ENCODE measurements at places on chromosomes 16 and 17.
A peak's percentile ranks its signal among the peaks of the same experiment; 100 is the strongest.

GRCh38 chr17:1625053-1625452, 3.6 kb downstream of the SLC43A2 start:
- DNase-seq = no peak

DNA sequence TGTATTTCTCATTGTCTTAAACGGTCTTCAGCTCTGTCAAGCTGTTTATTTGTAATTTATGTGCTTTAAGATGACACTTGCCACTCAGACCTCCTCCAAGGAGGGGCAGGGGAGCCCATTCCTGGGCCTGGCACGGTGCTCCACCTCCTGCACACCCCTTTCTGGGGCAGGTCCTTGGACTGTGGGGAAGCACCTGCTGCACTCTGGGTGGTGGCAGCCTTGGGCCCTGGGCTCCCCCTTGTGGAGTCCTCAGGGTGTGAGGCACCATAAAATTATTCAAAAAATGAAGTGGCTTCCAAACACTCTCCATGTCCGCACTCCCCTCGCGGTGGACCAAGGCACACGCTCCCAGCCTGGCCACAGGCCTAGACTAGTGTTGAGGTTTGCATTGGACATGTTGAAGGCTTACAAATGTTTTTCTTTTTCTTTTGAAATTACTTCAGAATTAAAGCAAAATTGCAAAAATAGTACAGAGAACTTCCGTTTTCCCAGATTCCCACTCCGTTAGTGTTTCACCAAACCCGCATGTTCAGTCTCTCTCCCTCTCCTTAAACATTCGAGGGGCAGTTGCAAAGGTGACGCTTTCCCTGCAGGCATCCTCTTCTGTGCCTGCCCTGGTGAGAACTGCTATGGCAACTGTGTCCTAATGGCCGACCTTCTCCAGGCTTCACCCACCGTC, 32.4 kb downstream of the FOXK2 start:
- DNase-seq = peak; percentile 67

DNA sequence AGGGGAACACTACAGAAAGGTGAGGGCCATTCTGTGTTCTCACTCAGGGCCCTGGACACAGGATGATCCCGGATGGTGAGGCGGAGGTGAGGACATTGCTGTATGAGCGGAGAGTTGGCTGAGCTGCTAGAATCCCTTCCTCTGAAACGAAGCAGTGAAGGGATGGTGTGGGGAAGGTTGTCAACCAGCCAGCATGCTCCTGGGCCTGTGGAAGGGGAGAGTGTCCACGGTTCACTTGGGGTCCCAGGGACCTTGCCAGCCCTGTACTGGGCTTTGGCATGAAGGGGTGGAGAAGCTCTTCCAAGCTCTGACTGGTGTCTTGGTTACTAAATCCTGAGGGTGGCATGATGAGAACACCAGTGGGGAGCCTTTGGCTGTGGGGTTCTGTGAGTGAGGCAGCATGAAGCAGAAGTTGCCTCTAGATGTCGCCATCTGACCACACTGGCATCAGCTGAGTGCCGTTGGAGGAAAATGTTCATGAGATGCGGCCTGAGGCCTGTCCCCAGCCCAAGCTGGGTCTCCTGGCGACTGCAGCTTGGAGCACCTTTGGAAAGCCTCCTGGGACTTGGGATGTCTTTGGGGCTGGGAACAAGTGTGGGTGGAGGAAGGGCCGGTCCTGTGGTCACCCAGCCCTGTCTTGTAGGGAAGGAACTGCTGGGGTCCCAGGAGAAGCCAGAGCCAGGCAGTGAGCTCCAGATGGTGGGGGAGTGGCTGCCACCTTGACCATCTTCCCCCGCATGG, 14.8 kb downstream of the PDP2 start:
- peak; percentile 88 for DNase-seq

DNA sequence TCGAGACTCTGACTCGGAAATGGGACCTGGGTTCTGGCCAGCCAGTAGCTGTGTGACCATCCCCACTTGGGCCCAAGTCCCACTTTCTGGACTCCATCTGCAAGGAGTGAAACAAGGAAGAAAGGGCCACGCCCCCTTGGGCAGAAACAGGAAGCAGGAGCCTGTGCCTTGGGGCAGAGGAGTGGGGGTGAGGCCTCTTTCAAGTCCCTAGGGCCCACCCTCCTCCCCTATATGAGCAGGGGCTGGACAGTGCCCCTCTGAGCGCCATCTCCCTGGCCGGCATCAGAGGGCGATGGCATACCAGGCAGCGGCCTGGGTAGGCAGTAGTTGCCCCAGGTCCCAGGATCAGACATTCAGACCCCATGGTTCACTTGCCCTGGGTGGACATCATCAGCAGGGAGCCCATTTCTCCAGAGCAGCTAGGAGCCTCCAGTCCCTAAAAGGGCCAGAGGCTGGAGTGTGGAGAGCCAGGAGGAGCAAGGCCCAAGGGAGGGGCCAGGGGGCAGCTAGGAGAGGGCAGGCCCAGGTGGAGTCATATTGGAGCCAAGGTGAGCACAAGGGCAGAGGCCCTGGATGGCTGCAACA, 7.1 kb downstream of the BCAR1 start:
- peak; percentile 17 for DNase-seq

DNA sequence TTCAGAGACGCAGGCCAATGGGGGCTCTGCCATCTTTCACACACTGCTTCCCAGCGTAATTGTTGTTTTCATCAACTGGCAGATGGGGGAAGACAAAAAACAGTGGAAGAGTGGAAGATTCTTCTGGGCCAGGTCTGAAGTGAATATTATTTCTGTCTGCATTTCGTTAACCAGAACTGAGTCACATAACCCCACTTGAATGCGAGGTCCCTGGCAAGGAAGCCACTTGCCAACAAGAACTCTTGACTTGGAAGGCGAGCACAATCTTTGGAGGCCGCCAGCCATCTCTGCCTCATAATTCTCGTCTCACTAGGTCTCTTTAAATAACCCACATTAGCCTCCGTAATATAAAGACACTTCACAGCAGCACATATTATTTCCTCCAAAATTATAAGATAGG, 75.4 kb downstream of the CYB561 start:
- DNase-seq = no peak

GRCh38 chr17:37274461-37274860, 101.3 kb upstream of the C17orf78 start:
- DNase-seq = no peak

DNA sequence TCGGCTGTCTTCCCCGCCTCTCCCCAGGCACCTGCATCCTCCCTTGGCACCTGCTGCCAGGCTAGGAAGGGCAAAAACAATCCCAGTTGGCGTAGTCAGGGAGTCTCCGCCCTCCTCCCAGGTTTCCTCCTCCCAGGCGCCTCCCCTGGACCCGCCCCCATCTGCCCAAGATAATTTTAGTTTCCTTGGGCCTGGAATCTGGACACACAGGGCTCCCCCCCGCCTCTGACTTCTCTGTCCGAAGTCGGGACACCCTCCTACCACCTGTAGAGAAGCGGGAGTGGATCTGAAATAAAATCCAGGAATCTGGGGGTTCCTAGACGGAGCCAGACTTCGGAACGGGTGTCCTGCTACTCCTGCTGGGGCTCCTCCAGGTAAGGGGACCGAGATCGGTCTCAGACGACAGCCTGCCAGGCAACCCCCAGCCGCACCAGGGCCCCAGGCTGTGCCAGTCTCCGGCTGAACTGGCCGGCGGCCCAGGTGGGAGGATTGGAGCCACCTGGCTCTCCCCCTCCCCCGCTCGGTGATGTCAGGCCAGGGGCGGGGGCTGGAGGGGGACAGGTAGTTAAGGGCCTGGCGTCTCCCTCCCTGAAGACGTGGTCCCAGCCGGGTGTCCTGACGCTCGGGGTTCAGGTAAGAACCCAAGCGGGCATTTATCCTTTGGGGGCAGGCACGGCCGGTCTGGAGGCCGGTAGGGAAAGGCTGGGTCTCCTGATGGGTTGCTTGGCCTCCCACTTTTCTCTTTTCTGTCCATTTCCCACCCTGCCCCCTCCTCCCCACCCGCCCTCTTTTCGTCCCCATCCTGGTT, at the start of gene GRB7:
TSS of gene GRB7 (plus strand) at position 179 of the 808 bp plus-strand sequence. CDS start 4,364 bp downstream, outside the sequence.
- DNase-seq = no peak

DNA sequence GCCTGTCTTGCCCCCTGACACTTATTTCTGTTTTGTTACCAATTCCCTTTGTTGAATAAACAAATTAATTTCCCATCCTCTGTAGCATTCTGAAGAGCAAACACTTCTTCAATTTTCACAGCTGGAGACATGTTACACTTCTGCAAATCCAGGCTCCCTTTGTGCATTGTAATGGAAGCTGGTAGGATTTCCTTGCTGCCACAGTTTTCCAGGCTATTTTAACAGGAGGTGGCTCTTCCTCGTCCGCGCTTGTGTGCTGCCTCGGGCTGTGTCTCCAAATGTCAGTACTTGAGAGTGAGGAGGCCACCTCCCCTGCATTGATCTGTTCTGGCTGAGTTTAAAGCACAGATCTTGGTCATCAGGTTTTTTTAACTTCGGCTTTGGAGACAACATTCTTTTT, 40.0 kb downstream of the SOST start:
- DNase-seq = no peak

- DNase-seq = no peak
Measured at GRCh38 chr16:55367301-55367811, 43.4 kb downstream of the IRX6 start.

- no peak for DNase-seq
Measured at GRCh38 chr16:84514874-84515835, 10.7 kb upstream of the MEAK7 start.

GRCh38 chr16:48537275-48537674, 72.7 kb downstream of the N4BP1 start:
- no peak for DNase-seq

DNA sequence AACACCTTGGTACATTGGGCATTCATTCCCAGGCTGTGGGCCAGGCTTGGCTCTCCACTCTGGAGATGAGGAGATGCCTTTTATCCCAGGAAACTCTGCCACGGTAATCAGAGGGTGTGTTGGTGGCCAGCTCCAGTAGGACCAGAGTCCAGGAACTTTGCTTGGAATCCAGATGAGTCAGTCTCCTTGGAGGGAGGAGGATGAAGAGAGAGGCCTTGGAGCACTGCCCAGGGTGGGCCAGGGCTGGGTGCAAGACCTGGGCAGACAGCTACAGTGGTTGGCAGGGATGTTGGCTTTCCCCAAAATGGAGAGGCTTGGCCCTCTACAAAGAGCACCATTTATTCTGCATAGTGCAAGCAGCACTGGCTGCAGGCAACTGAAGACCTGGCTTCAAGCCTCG, 209.0 kb downstream of the RGS9 start:
- no peak for DNase-seq

GRCh38 chr16:78259873-78260272, 160.4 kb downstream of the WWOX start:
- no peak for DNase-seq

- no peak for DNase-seq
Measured at GRCh38 chr17:80116276-80116920, 15.0 kb downstream of the GAA start.

- DNase-seq = peak; percentile 74
Measured at GRCh38 chr17:75459590-75460267, 3.3 kb downstream of the TMEM94 start.

DNA sequence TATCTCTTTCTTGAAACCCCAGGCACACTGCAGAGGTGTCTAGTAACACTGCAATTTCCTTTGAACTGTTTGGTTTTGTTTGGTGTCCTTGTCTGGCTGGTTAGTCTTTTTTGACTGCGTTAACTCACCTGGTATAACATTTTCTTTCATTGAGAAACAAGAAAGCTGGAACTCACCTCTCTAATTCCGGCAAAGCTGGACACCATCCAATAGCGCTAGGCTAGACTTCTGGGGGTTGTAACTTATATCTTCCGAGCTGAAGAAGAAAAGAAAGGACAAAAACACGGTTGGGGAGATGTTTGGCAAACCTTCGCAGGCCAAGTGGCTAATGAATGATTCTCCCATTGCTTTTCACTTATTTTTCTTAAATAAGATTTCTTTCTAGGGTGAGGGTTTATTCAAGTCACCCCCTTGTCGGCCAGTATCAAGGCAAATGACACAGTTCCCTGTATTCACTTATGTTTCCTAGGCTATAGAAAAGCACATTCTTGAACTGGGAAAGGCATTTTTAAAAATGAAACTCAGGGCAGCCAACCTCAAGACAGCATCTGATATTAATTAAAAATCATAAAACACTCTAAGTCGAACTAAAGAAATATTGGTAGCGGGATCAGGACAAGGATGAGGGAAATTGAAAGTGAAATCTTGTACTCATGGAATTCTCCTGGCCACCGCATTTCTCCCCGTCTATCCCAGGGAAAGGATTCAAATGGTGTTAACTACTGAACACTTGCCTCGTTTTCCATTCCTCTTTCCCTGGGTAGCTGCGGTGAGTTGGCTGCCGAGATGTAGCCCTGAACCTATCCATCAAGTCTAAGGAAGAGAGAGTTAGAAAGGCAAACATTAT, 95.9 kb upstream of the ZFHX3 start:
- DNase-seq = no peak

- peak; percentile 23 for DNase-seq
Measured at GRCh38 chr17:17034026-17034425, 8.2 kb upstream of the MPRIP start.

DNA sequence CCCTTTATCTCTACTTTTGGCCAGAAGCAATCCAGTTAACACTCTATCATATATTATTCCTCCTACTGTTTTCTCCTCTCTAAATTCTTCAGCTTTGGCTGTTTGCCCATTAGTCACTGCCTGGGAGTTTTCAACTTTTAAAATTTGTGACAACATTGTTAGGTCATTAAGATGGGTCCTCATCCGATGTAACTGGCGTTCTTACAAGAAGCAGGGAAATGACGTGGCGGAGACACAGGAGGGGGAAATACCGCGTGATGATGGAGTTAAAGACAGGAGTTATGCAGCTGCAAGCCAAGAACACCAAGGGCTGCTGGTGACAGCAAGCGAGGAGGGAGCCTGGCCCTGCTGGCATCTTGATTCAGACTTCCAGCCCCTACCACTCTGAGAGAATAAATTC, 34.8 kb upstream of the CPHXL start:
- no peak for DNase-seq

DNA sequence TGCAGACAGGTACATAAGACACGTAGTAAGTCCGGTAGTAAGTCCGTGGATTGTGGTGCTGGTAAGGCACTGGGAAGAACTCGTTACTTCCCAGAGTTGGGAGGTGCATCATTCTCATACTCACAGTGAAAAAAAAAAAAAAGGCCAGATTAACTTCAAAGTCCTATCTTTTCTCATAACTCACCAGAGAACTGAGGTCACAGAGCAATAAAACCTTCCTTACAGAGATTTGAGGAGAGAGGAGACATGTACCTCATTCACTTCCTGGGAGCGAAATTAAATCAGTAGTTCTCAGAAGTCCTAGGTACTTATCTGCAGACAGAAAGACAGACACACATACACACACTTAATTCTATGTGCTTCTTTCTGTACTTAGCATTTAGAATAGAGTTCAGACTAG, 22.5 kb downstream of the MPHOSPH6 start:
- DNase-seq = no peak

DNA sequence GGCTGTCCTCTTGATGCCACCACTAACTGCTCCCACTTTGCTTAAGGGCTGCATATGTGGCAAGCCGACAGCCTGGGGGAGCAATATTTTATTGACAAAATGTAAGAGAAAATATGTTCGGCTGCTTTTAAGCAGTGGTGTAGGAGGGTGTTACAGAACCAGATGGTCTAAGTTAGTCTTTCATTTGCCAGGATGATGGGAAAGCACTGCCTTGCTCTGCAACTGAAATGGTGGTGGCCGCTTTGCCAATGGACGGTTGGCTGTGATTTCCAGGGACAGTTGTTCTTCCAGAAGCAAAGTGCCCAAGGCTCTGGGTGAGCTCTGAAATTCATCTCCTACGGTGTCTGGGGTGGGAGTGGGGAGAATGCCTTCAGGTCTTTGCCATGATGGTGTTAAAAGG, 469.3 kb downstream of the TOX3 start:
- DNase-seq = no peak

- DNase-seq = no peak
Measured at GRCh38 chr16:4682616-4683254, 10.6 kb upstream of the NUDT16L1 start.
